GM12878 (cell line): ENCODE measurements at places on chromosomes 7 and 10.

GRCh38 chr10:91294134-91294906 lies 73.9 kb downstream of the PCGF5 start:
- H3K36me3 ChIP-seq: no peaks in the 10 kb centered on the region
- H3K27ac ChIP-seq: no peak overlapping the region
- no peak overlapping the region for H3K4me3 ChIP-seq
- no peaks in the 10 kb centered on the region for H3K27me3 ChIP-seq

- no peaks in the 10 kb centered on the region; the same call in 1 of the 2 replicates for H3K27me3 ChIP-seq
- DNase-seq: no peak
- no peaks in the 10 kb centered on the region for H3K36me3 ChIP-seq
Observed at GRCh38 chr10:12927896-12928295, 73.6 kb downstream of the CCDC3 start.

- DNase-seq: no peak
- H3K27me3 ChIP-seq: no peaks in the 10 kb centered on the region
- no peaks in the 10 kb centered on the region for H3K36me3 ChIP-seq
Observed at GRCh38 chr7:130821864-130822263, 87.9 kb upstream of the KLF14 start.

- H3K27ac ChIP-seq: no peak overlapping the region
- no peaks in the 10 kb centered on the region for H3K4me1 ChIP-seq
- DNase-seq: no peak
- no peak overlapping the region for H3K4me3 ChIP-seq
Observed at GRCh38 chr7:26958834-26959233, 94.4 kb upstream of the SKAP2 start.

DNA sequence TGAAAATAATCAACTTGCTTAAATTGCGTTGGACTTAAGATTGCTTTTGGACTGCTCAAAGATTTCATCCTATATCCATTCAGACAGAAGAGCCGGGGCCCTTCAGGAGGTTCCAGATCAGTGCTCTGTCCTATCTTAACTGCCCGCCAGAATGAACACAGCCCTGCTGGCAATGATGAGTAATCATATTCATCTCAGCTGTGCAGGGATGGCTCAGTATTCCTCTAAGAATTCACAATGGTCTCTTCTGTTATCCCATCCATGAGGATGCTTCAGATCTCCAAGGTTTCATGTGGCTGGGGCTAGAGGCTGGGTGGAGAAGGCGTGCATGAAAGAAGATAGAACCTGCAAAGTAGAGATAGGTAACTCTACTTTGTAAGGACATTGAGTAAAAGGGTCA lies 80.0 kb upstream of the NPVF start:
- no peak overlapping the region for H3K27ac ChIP-seq
- H3K36me3 ChIP-seq: no peaks in the 10 kb centered on the region
- no peak overlapping the region for H3K4me3 ChIP-seq
- H3K4me1 ChIP-seq: no peaks in the 10 kb centered on the region

GRCh38 chr7:30459591-30460245 lies 18.9 kb downstream of the NOD1 start:
- H3K4me1 ChIP-seq: peaks cover 23% of the 10 kb centered on the region
- no peaks in the 10 kb centered on the region for H3K27me3 ChIP-seq
- H3K4me3 ChIP-seq: no peak overlapping the region
- no peaks in the 10 kb centered on the region for H3K36me3 ChIP-seq
- DNase-seq: no peak

DNA sequence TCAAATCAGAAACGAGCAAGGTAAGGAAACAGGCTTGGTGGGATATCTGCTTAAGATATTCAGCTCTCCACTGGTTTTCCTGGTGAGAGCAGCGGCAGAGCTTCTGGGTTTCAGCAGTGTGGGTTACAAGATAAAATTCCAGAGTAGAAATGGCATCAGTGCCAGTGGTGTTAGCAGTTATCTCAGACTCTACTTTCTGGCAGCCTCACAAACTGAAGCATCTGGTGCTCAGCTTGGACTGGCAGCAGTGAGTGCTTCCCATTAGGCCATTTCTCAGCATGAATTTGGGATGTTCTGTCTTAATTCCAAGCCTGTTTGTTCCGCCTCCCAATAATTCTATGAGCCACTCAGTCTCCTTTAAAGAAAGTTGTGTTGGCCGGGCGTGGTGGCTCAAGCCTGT lies 6.9 kb upstream of the GSTO2 start:
- peaks cover 37% of the 10 kb centered on the region for H3K36me3 ChIP-seq
- H3K27me3 ChIP-seq: no peaks in the 10 kb centered on the region
- no peaks in the 10 kb centered on the region for H3K4me1 ChIP-seq
- DNase-seq: no peak
- no peak overlapping the region for H3K4me3 ChIP-seq

DNA sequence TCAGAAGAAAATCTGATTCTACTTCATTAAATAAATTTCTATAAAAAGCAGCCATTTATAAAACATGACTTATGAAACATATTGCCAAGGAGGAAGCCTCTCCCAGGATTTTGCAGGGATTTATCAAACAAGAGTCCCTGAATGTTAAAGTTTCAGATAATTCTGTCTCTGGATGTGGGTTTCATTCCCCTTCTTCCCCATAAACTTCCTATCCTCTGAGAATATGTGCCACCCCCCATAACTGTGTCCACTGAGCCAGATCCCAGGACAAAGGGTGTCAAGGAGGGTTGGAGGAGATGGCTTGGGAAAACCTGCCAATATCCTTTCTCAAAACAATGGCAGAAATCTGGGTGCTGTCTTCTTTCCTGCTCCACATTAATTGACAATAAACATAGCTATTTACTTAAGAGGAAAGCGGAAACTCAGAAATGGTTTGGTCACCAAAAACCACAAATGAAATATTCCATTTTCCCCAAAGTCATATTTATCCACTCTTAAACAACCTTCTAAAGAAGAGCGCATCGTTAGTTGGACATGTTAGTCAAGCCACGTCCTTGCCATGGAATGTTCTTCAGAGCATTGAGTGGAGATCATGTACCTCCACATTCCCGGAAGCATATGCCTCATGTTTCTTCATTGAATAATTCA lies 54.3 kb upstream of the AKR1E2 start:
- H3K4me1 ChIP-seq: no peaks in the 10 kb centered on the region
- no peaks in the 10 kb centered on the region for H3K36me3 ChIP-seq
- H3K27ac ChIP-seq: no peak overlapping the region
- no peak for DNase-seq

GRCh38 chr10:111522141-111522540 lies 445.3 kb downstream of the ADRA2A start:
- no peak overlapping the region for H3K4me3 ChIP-seq
- no peaks in the 10 kb centered on the region for H3K36me3 ChIP-seq
- H3K27ac ChIP-seq: no peak overlapping the region

DNA sequence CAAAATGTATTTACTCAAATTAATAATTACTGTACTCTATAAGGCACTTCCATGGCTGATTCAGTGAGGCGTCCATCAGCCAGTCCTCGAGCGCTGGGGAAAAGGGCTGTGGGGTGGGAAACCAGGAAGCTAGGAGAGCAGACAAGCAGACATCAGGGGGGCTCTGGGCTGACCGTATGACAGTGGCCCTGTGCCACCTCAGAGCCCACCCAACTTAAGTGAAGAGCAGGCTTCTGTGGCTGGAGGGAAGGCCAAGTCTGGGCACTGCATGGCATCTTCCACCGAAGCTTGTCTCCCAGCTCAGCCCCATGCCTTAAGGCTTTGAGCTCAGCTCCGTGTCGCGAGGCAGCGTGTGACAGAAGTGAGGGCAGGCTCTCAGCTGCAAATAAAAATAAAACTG lies 464.5 kb upstream of the ZMIZ1 start:
- no peaks in the 10 kb centered on the region for H3K36me3 ChIP-seq
- H3K4me3 ChIP-seq: no peak overlapping the region
- no peak for DNase-seq
- H3K27me3 ChIP-seq: no peaks in the 10 kb centered on the region

DNA sequence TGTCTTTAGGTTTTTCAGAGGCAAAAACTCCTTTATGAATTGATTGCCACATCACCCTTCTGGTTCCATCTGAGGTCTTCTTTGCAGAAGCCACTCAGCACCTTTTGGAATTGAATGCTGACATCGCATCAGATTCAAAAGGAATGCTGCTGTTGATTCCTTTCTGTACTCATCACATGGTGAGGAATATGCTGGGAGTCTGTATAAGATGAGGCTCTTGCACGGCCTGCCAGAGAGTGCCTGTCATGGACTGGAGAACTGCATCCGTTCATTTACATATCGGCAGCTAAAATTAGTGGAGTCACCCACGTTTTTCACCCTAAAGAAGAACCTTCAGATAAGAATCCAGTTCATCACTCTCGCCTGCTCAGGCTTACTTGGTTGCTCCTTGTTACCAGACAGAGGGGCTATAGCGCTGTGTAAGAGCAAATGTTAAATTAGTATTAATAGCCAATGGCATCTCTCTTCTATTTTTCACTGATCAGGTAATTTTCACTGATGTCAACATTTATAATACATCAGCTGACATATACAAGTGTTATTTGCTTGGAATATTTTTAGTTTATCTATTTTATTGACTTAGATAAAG lies 14.3 kb downstream of the NRG3 start:
- no peaks in the 10 kb centered on the region for H3K4me1 ChIP-seq
- no peak overlapping the region for H3K4me3 ChIP-seq
- no peaks in the 10 kb centered on the region for H3K36me3 ChIP-seq
- DNase-seq: no peak
- H3K27ac ChIP-seq: no peak overlapping the region

- H3K4me3 ChIP-seq: no peak overlapping the region
- H3K27ac ChIP-seq: no peak overlapping the region
- no peak for DNase-seq
- no peaks in the 10 kb centered on the region for H3K4me1 ChIP-seq
Observed at GRCh38 chr10:120587061-120587460, 130.0 kb downstream of the PLPP4 start.

DNA sequence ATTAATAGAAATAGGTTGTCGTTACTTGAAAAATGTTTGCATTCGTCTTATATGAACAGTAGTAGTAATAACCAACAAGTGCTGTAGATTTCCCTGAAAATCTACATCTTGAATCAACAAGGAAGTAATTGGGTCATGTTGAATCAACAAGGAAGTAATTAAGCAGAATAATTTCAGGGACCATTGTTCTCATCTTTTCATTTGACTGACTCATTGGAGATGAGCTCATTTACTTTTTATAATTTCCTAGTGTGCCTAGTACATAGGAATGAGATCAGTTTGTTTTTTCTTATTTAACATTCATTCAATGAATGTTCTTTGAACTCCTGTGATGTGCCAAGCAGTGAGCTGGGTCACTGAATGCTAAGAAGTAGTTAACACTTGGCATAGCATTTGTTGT lies 8.2 kb downstream of the CLDN12 start:
- no peak overlapping the region for H3K27ac ChIP-seq
- no peak for DNase-seq
- no peaks in the 10 kb centered on the region for H3K4me1 ChIP-seq
- H3K36me3 ChIP-seq: no peaks in the 10 kb centered on the region
- no peak overlapping the region for H3K4me3 ChIP-seq
- no peaks in the 10 kb centered on the region for H3K27me3 ChIP-seq

GRCh38 chr10:31028081-31028480 lies 3.6 kb downstream of the ZNF438 start:
- no peaks in the 10 kb centered on the region for H3K36me3 ChIP-seq
- H3K4me1 ChIP-seq: peaks cover 2% of the 10 kb centered on the region; the same call in 1 of the 2 replicates
- no peak overlapping the region for H3K4me3 ChIP-seq
- DNase-seq: no peak
- no peak overlapping the region for H3K27ac ChIP-seq

GRCh38 chr7:51647931-51648351 lies 331.3 kb upstream of the COBL start:
- no peak for DNase-seq
- H3K36me3 ChIP-seq: no peaks in the 10 kb centered on the region
- no peak overlapping the region for H3K4me3 ChIP-seq
- H3K27me3 ChIP-seq: no peaks in the 10 kb centered on the region
- H3K27ac ChIP-seq: no peak overlapping the region

DNA sequence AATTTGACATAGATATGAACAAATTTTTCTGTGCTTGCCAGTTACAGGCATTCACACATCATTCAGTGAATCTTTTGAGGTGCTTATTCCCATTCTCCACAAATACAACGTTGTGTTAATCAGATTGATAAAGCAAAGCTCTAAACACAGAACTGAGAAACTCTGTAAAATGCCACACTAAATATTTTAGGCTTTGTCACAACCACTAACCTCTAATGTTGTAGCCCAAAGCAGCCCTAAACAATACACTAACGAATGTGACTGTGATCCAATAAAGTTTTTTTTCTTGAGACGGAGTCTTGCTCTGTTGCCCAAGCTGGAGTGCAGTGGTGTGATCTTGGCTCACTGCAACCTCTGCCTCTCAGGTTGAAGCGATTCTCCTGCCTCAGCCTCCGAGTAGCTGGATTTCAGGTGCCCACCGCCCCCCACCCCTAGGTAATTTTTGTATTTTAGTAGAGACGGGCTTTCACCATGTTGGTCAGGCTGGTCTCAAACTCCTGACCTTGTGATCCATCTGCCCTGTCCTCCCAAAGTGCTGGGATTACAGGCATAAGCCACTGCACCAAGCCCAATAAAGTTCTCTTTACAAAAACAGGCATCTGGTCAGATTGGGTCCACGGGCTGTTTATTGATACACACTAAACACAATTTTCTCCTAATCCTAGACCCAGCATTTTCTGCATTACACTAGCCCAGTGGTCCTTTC lies 6.9 kb downstream of the CYCS start:
- H3K27me3 ChIP-seq: no peaks in the 10 kb centered on the region
- H3K27ac ChIP-seq: peak overlapping the region; percentile 90
- peaks cover 43% of the 10 kb centered on the region for H3K4me1 ChIP-seq
- DNase-seq: no peak
- H3K36me3 ChIP-seq: peaks cover 8% of the 10 kb centered on the region

- H3K27ac ChIP-seq: no peak overlapping the region
- DNase-seq: no peak
- H3K27me3 ChIP-seq: no peaks in the 10 kb centered on the region
- no peaks in the 10 kb centered on the region for H3K36me3 ChIP-seq
Observed at GRCh38 chr10:86075512-86075911, 291.1 kb downstream of the GRID1 start.

DNA sequence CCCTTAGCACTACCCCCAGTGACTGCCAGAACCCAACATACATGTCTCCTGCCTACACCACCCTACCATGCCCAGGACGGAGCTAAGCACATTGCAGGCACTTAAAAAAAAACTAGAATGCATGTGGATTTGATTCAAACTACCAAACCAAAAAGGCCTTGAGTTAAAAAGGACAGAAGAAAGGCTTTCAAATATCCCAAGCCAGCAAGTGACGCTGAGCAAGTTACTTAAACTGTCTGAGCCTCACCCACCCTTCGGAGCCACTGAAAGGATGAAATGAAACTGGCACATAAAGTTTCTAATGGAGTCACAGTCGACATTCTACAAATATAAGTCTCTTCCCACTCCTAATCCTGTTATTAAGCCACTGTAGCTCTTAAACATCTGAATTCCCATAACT lies 1.8 kb downstream of the CPXM2 start:
- peaks cover 3% of the 10 kb centered on the region; the same call in 1 of the 2 replicates for H3K27me3 ChIP-seq
- H3K4me3 ChIP-seq: no peak overlapping the region
- H3K4me1 ChIP-seq: no peaks in the 10 kb centered on the region
- no peak overlapping the region for H3K27ac ChIP-seq
- H3K36me3 ChIP-seq: no peaks in the 10 kb centered on the region

DNA sequence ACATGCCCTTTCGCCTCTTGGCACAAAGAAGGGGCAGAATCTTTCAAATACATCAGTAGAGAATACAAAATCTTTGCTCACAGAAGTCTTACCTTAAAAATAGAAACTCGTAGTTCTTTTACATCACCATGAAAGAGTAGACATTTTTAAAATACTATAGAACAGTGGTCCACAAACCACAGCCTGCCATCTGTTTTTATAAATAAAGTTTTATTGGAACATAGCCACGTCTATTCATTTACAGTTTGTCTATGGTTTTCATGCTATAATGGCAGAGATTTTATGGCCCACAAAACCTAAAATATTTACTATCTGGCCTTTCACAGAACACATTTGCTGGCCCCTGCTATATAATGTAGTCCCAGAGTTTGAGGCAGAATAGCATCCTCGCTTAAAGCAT lies 46.1 kb upstream of the CABCOCO1 start:
- no peaks in the 10 kb centered on the region for H3K36me3 ChIP-seq
- H3K4me3 ChIP-seq: no peak overlapping the region
- no peaks in the 10 kb centered on the region for H3K4me1 ChIP-seq
- H3K27me3 ChIP-seq: no peaks in the 10 kb centered on the region
